ENCODE measurements at places on chromosomes 5 and 9. TPM values are rescaled to one million over a fixed set of nuclear protein-coding genes. Genes with fewer than 3 reads are reported as not detected.

MSX2 gene
- total RNA-seq, result 0.79 TPM

SUSD3 gene
- total RNA-seq, result 12.2 TPM

PDE6A gene
- total RNA-seq, result 0.03 TPM

SLIT3 gene
- 54.1 TPM for total RNA-seq

OTP gene
- total RNA-seq, result not detected

ROPN1L gene
- 1.7 TPM for total RNA-seq

CCL21 gene
- 92.8 TPM for total RNA-seq

APBB3 gene
- total RNA-seq, result 33.9 TPM

PCDHB11 gene
- 4.3 TPM for total RNA-seq

SLCO4C1 gene
- 35.1 TPM for total RNA-seq

ORM1 gene
- total RNA-seq, result not detected

BARHL1 gene
- not detected for total RNA-seq

PCDHGB4 gene
- total RNA-seq, result 6.1 TPM

ADAMTSL2 gene
- 32.1 TPM for total RNA-seq

BDP1 gene
- 27.6 TPM for total RNA-seq

SOHLH1 gene
- not detected for total RNA-seq

CBY3 gene
- not detected for total RNA-seq

BHMT gene
- total RNA-seq, result 30.7 TPM

CATSPER3 gene
- 1.4 TPM for total RNA-seq

MARCHF11 gene
- total RNA-seq, result not detected

TPRN gene
- 49.5 TPM for total RNA-seq

ADCY2 gene
- 2.2 TPM for total RNA-seq

SPAAR gene
- total RNA-seq, result 5.3 TPM

PPP2R2B gene
- 4.0 TPM for total RNA-seq

TAF1L gene
- total RNA-seq, result not detected

TEX48 gene
- total RNA-seq, result not detected

EQTN gene
- 1.4 TPM for total RNA-seq

PAEP gene
- not detected for total RNA-seq

CEP72 gene
- total RNA-seq, result 7.8 TPM

STK32A gene
- total RNA-seq, result 8.6 TPM

EPB41L4B gene
- 6.5 TPM for total RNA-seq
